ENCODE measurements at places on chromosomes 12 and 14. TPM values are rescaled to one million over a fixed set of nuclear protein-coding genes. Genes with fewer than 3 reads are reported as not detected.

The PMCH gene
- total RNA-seq = not detected

The KRT6A gene
- 0.27 TPM for total RNA-seq

DNA sequence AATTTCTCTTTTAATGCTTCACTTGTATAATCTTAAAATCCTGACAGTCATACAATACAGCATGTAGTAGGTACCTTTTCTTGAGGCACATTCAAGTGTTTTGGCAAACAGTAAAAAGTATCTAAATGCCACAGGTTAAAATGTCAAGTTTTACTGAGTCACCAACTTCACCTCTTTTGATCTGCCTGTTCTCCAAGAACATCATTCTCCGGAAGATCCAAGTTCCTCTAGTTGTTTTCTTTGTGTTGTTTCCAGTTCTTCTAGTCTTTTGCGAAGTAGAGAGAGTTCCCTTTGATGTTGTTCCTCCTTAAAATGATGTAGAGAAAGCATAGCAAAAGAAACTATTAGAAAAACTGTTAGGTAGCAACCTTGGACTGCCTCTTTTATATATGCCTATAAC, 151.1 kb downstream of the CEP83 start:
- DNase-seq = no peak

DNA sequence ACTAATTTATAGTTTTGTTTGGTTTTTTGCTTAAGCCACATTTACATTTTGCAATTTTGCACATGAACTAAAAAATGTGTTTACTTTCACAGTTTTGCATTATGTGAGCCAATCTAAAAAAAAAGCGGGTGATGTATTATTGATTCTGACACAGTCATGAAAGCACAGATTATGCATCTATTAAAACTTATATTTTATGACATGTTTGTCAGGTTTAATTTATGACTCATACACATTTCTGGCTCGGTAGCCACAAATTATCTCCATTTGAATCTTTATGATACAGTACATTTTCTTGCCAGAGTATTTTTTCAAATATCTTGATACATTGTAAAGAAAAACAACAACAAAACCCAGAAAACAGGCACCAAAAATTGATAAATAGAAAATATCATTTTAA, 280.4 kb upstream of the GRIP1 start:
- DNase-seq = no peak

DNA sequence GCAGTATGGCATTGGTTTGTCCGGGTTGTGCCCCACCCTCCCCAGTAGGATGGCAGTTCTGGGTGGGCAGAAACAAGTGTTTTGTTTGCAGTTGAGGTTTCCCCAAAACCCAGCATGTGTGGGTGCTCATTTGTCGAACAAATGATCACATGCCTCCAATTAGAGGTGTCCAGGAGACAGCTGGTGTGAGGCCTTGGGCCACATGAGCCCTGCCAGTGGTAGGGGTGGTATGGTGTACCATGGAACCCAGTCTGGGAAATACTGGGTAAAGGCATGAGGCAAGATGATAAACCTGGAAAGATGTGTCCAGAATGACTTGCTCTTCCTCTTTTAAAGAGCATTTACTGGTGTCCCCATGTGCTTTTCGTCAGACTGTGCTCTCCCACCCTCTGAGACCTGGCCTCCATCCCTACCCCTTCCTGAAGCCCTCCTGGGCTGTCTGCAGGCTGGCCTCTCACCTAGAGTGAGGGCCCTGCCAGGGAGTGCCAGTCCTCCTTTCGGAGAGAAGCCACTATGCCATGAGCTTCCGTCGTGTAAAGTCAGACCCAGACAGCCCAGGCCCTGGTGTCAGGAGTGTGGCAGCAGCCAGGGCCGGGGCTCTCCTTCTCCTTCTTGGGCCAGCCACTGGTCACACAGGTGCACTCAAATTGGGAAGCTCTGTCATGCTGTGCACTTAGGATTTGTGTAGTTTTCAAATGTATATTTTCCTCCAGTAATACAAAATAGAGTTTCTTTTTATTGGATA, 17.6 kb downstream of the ANKRD9 start:
- DNase-seq = peak; percentile 11

DNA sequence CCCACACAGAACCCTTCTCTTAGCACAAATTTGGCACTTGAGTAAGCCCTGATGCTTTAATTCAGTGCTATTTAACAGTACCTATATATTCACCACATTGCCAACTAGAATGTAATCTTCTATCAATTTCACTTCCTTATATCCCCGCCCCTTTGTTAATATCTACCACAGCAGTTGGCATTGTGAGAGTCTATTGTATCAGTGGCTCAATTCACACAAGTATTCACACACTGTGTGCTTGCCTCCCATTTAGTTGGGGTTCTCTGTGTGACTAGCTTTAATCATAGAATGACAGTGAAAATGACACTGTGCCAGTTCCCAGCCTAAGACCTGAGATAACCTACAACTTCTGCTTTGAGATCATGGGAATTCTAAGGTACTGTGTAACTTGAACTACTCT, 103.1 kb downstream of the SEC23A start:
- DNase-seq = no peak

- no peak for DNase-seq
Measured at GRCh38 chr12:3538466-3539030, 47.5 kb downstream of the PRMT8 start.

- no peak for DNase-seq
Measured at GRCh38 chr14:98189511-98189910, 1082.5 kb downstream of the BCL11B start.

DNA sequence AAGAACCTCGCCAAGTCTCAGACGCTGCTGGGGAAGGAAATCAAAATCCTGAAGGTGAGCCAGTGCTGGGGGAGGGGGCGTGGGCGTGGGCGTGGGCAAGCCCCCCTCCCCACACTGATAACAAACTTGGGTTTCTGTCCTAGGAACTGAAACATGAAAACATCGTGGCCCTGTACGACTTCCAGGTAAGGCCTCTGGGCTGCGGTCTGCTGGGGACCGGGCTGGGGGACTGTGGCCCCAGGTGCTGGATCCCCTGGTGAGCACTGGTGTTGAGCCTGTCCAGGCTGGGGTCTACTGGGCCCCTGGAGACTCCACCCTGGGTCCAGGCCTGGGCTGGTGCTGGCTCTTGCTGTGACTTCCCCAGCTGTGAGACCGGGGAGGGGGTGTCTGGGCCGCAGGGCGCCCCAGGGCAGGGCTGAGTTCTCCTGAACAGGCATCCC, 1.2 kb downstream of the ULK1 start:
- no peak for DNase-seq

DNA sequence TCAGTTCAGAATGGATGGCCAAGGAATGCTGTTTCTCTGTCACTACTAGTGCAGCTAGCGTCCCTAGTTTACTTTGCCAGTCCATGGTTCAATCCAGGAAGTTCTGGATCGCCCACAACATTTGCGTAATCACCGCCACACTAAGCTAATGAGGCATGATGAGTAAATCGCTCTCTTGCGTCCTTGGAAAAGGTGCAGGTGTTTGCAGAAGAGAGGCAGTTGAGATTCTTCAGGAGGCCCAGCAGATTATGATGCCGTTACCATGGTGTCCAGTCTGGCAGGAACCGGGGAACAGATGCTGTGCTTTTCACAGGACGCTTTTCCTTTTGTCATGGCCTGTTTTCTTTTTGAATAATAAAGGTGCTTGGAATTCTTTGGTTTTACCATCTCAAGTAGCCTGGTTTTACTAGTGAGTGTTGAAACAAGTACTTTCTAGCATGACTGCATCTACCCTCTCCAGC, 9.0 kb downstream of the TPH2 start:
- DNase-seq = no peak

DNA sequence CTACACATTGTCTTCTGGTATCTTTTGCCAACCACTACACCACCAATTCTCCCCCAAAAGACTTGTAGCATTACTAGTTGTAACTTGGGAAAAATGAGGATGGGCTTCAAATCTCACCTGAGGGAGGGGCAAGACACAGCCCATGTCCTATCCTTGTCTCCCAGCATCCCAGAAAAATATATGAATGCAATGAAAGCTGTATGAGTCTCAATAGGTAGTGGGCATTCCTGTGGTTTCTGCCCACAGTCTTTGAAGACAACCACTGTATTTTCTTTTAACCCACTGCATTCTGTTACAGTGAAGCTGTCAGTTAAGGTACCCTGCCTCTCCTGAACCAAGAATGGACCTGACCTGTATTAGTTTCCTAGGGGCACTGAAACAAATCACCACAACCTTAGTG, 336.2 kb upstream of the TMPO start:
- DNase-seq = no peak

- no peak for DNase-seq
Measured at GRCh38 chr12:105109465-105110212, 2.1 kb downstream of the WASHC4 start.

Measured in left ventricle myocardium superior (tissue), 1 donor.